ENCODE measurements at places on chromosomes 2 and 18.

GRCh38 chr2:231371430-231372054 lies 24.0 kb upstream of the B3GNT7 start:
- no peak for DNase-seq

DNA sequence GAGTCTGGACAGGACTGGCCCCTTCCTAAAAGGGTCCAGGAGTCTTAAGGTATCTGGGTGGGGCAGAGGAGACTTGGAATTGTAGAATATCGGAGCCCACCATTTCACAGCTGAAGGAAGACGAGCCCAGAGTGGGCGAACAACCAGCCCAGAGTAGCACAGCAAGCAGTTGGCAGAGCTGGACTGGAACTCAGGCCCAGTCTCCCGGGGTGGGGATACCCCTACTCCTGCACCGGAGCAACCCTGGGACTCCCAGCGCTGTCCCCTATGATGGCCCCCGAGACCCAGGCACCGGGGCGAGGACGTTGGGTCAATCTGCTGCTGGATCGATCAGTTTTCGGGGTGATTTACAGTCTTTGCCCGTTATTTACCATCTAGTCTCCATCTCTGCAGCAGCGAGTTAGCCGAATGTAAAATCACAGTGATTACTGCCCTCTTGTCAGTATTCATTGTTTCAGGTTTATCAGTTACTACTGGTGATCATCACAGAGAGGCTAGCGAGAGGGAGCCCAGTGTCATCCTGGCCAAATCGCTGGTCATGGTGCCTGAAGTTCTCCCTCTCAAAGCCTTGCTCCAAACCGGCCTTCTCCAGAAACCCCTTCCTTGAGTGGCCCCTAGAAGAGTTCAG lies 75.3 kb downstream of the SMAD7 start:
- no peak for DNase-seq

- DNase-seq: peak; percentile 38
Observed at GRCh38 chr2:217367464-217367863, 507.6 kb upstream of the TNP1 start.

DNA sequence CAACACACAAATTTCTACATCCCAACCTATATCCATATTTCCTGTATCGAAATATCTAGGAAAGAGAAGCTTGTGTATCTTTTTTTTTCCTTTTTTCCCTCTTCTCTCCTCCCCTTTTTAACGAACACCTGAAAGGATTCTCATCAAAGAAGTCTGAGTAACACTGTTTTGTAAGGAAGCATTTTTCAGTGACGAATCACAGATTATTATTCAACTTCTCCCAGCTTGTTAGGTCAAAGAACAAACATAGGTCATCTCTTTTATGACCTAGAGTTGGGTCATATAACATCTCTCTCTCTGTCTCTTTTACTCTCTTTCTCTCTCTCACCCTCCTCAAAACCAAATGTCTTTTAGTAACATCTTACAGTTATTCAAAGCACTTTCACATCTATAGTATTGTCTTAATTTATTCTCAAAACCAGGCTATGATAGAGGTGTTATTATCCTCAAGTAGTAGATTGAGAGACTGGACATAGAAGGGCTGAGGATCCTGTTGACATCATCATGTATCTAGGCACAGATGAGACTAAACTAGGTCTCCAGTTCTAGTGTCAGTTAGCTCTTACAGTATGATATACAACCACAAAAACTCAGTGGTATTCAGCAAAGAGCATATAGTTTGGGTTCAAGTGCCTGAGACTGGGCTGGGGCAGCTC lies 80.1 kb upstream of the SPOPL start:
- peak; percentile 53 for DNase-seq

DNA sequence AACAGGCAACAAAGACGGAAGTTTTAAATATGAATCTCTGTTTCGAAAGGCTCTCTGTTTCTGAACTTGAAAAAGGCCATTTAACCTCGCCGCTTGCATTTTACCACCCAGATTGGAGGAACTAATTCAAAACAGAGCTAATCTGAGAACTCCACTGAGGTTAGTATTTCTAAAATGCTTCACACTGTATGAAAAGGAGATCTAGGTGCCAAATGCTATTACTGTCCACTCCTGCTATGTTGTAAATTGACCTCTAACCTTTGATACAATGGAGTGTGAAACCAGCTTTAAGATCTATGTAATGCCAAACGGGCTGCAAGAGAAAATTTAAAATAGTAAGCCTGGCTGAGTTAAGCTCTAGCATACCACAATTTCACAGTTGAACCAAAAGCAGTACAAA lies 364.5 kb downstream of the IRS1 start:
- DNase-seq: no peak

- no peak for DNase-seq
Observed at GRCh38 chr2:58620896-58621295, 379.8 kb upstream of the FANCL start.

DNA sequence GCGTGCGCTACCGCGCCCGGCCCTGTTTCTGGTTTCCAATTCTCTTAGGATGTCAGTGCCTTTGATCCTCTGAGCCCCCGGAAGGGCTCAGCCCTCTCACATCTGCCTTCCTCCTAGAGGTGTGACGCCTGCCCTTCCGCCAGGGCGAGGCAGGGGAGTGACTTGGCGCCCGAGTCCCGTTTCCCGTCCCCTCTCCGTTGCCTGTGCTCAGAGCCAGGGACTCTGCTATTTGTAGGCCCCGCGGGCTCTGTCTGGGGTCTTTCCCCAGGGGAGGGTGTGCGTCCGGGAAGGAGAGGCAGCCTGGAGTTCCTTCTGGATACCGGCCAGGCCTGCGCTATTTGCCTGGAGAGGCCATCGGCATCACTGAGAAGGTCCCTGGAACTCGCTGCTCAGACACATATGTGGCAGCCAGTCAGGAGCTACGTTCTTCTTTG lies 103.7 kb upstream of the TAF1B start:
- peak; percentile 64 for DNase-seq

DNA sequence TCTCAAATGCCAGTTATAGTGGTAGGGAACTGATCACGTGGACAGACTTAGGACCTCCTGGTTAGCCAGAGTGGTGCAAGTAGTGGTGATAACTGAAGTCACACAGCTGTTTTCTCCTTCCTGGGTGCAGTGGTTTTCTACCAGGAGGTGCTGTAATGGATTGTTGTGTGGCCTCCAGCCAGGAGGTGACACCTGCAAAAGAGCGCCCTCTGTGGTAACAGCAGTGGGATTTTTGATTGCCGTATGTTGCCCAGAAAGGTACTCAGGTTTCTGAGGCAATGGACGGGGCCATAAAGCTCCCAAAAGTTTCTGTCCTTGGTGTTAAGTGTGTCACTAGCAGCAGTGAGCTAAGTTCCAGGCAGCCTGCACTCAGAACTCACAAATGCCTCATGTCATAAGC lies 1358.1 kb upstream of the DDX18 start:
- no peak for DNase-seq

GRCh38 chr2:20378891-20379519 lies 28.4 kb upstream of the PUM2 start:
- DNase-seq: peak; percentile 94

DNA sequence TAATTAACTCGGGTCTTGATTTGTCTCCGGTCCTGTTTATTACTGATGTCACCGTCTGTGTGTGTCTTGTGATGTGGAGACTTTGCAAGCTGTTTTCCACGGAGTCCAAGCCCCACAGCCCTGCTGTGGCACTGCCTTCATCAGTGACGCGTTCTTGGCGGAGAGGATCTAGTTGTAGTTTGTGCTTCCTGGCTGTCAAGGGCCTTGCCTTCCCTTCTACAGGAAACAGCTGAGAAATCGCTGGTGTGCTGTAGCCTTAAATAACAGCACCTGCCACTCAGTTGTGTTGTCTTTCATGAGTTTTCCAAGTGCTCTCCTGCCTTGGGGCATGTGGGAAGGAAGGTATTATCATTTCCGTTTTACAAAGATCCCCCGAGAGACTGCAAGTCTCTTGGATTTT lies 26.3 kb downstream of the CTIF start:
- no peak for DNase-seq

Measured in GM23248 (cell line).